ENCODE measurements at places on chromosomes 12 and 14.

DNA sequence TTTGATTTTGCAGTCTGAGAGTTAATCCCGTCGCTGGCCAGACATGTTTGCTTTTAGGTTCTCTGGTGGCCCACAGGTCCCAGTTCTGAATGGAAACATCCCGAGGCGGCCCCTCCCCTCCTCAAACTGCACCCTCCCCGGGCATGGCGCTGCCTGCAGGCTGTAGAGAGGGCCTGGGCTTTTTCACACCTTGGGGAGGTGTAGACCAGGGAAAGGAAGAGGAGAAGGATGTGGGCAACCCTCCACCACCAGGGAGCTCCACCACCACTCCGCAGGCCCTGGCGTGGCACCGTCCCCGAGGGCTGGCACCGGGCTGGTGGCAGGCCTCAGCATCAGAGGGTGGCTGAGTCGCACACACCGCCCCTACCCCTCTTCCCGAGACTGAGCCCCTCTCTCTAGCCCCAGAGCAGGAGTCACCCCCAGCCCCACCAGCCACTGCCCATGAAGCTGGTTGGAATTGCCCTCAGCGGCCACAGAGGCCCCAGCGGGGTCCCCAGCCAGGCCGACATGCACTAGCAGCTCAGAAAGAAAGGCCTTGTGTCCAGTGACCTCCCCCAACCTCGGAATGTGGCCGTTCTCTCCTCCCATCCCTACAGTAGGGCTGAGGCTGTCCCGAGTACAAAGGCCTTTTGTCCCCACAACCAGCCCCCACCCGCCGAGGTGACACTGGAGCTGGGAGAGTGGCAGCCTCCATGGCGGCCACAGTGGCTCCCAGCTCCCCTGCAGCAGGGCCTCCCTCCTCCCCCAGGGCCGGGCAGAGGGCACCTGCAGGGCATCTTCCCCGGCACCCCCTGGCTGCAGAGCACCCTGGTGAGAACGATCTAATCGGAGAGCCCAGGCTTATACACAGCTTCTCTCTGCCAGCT is 23.5 kb upstream of the INF2 start:
- DNase-seq = no peak
- no peaks in the 10 kb centered on the region for H3K36me3 ChIP-seq
- peaks cover 33% of the 10 kb centered on the region for H3K4me1 ChIP-seq
- no peak overlapping the region for H3K4me3 ChIP-seq

- peak overlapping the region; percentile 67 for H3K4me3 ChIP-seq
- H3K36me3 ChIP-seq = peaks cover 15% of the 10 kb centered on the region
- no peaks in the 10 kb centered on the region for H3K27me3 ChIP-seq
- peak; percentile 13 for DNase-seq
Measured at GRCh38 chr12:132711080-132711843, 620 bp downstream of the PGAM5 start.

- H3K27me3 ChIP-seq = peaks cover 40% of the 10 kb centered on the region
- no peak for DNase-seq
- H3K4me3 ChIP-seq = no peak overlapping the region
Measured at GRCh38 chr12:53737093-53737808, 10.0 kb upstream of the CALCOCO1 start.

DNA sequence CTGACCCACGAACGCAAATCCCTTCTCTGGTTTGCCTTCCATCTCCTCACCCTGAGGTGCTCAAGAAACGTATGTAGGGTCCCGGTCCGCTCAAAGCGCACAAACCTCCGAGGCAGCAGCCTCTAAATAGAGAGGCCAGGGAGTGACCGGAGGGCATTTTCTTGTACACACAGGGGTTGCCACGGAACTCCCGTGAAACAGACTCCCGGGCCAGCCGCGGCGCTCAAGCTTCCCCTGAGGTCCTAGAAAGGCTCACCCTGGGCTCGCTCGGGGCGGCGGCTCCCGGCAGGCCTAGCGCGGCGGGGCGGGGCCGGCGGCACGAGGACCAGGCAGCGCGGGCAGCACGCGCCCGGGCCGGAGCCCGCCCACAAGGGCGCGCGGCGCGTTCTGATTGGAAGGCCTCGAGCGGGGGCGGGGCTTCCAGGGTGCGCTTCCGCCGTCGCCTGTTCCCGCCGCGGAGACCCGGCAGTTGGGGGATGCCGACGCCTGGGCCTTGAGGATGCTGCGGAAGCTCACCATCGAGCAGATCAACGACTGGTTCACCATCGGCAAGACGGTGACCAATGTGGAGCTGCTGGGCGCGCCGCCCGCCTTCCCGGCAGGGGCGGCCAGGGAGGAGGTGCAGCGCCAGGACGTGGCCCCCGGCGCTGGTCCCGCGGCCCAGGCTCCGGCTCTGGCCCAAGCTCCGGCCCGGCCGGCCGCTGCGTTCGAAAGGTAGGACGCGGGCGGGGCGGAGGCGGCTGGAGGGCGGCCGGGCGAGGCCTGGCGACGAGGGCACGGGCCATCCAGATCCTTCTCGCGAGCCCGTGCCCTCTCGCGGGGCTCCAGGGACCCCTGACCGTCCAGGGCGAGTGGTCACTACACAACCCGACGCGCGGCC is at the start of gene TDRD9:
TDRD9 (plus strand) TSS at position 446 of the 880 bp plus-strand sequence; CDS start at position 500, 54 bp downstream.
- H3K4me3 ChIP-seq = no peak within 1 kb of the TSS
- no peaks in the 10 kb centered on the region for H3K36me3 ChIP-seq
- H3K27ac ChIP-seq = no peak within 1 kb of the TSS
- H3K27me3 ChIP-seq = peaks cover 2% of the 10 kb centered on the region
- no peak for DNase-seq

GRCh38 chr14:98227727-98228111 is 1044.3 kb downstream of the BCL11B start:
- H3K27me3 ChIP-seq = no peaks in the 10 kb centered on the region
- DNase-seq = no peak
- H3K4me1 ChIP-seq = peaks cover 27% of the 10 kb centered on the region
- H3K4me3 ChIP-seq = no peak overlapping the region
- no peak overlapping the region for H3K27ac ChIP-seq

DNA sequence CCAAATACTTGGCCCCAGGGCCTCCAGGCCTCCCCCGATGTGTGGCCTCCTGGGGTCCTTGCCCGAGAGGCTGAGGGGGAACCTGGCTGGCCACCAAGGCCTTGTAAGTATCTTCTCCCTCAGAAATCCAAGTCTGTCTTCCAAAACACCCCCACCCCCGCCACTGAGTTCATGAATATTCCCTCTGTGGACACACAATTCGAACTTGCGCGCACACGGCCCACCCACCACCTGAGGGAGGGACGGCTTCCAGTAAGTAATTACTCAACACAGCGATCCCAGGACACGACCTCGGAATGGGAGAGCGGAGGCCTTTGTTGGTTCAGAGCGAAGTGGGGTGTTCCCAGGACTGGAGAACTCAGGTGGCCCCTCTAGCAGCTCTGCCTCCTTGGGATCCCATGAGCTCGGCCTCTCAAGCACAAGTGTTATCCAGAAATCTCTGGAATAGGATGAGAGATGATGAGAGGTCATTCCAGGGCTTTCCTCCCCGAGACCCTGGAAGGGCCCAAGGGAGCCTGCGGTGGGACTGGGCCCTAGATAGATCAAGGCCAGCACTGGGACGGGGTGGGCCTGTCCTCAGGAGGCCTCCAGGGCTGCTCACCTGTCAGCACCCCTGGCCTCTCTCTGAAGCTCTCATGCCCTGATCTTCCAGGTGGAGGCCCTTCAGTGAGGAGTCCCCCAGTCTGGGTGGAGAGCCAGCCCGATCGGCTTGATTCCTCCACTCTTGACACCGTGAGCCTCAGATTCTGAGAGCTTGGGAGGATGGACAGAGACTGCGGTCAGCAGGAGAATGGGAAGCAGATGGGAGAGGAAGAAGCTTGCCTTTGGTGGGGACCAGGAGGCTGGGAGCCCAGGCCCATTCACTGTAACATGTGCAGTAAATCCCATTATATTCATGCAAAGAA is 219.0 kb upstream of the RTL1 start:
- DNase-seq = no peak
- no peak overlapping the region for H3K27ac ChIP-seq
- H3K27me3 ChIP-seq = no peaks in the 10 kb centered on the region
- no peaks in the 10 kb centered on the region for H3K36me3 ChIP-seq

- H3K4me1 ChIP-seq = no peaks in the 10 kb centered on the region
- H3K4me3 ChIP-seq = no peak overlapping the region
- no peak for DNase-seq
- no peaks in the 10 kb centered on the region for H3K27me3 ChIP-seq
- H3K36me3 ChIP-seq = no peaks in the 10 kb centered on the region
- H3K27ac ChIP-seq = no peak overlapping the region
Measured at GRCh38 chr12:89195470-89195869, 156.8 kb downstream of the DUSP6 start.

GRCh38 chr14:36579001-36579555 is 3.3 kb downstream of the NKX2-8 start:
- H3K4me3 ChIP-seq = no peak overlapping the region
- H3K36me3 ChIP-seq = no peaks in the 10 kb centered on the region
- peaks cover 76% of the 10 kb centered on the region for H3K27me3 ChIP-seq
- no peaks in the 10 kb centered on the region for H3K4me1 ChIP-seq
- DNase-seq = no peak

GRCh38 chr12:103100257-103100831 is 142.9 kb downstream of the ASCL1 start:
- DNase-seq = no peak
- H3K4me3 ChIP-seq = no peak overlapping the region
- no peaks in the 10 kb centered on the region for H3K36me3 ChIP-seq
- H3K4me1 ChIP-seq = no peaks in the 10 kb centered on the region

DNA sequence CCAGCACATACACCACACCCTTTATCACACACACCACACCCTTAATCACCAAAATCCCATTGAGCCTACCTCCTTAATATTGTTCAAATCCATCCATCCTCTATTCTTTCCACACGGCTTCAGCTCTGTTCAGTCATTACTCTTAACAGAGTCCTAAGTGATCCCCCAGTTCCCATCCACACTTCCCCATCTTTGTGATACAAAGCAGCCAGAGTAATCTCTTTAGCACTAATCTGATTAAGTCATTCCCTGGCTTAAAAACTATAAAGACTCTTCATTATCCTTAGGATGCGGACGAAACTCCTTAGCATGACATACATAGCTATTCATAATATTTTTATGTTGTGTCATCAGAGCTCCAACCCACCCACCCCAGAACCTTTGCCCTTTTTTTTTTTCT is 14.7 kb upstream of the MFAP5 start:
- no peaks in the 10 kb centered on the region for H3K27me3 ChIP-seq
- no peak for DNase-seq
- H3K36me3 ChIP-seq = no peaks in the 10 kb centered on the region
- no peak overlapping the region for H3K4me3 ChIP-seq
- H3K4me1 ChIP-seq = peaks cover 5% of the 10 kb centered on the region

DNA sequence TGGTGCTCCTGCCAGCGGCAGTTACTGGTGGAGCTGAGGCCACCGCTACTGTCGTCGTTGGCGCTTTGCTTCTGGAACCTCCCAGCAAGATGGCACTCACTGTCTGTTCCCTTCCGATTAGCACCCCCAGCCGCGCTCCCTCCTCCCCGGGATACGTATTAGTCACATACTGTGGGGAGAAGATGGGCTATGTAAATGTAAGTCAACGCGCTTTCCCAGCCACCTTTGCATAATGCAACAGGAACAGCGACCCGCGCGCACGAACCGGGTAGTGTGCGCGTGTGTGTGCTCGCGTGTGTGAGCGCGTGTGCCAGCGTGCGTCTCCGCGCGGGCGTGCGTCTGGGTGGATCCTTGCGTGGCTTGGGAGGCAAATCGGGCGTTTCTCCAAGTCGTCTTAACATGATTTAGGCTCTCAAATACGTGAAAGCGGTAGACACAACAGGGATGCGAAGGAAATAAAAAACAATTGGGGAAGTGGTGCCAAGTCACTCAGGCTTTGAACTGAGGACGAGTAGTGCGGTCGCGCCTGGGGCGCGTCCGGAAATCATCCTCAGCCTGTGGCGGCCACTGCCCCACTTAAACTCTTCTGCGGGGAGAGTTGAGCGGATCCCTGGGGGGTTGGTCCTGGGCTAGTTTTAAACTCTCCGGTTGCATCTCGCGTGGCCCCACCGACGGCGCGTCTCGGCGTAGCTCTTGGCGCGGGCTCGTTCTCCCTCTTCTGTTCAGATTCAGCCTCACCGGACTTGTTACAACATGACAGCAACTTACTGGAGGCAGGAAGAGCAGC is 1.8 kb downstream of the FLRT2 start:
- H3K4me3 ChIP-seq = peak overlapping the region; percentile 3
- no peaks in the 10 kb centered on the region for H3K36me3 ChIP-seq
- no peak for DNase-seq
- H3K27ac ChIP-seq = no peak overlapping the region

- no peaks in the 10 kb centered on the region for H3K36me3 ChIP-seq
- DNase-seq = no peak
- H3K27ac ChIP-seq = no peak overlapping the region
- H3K27me3 ChIP-seq = no peaks in the 10 kb centered on the region
- H3K4me3 ChIP-seq = no peak overlapping the region
Measured at GRCh38 chr12:127240249-127240929, 1026.6 kb upstream of the TMEM132C start.

GRCh38 chr12:5066251-5066650 is 22.6 kb downstream of the KCNA5 start:
- no peak for DNase-seq
- no peak overlapping the region for H3K27ac ChIP-seq
- no peaks in the 10 kb centered on the region for H3K36me3 ChIP-seq
- H3K27me3 ChIP-seq = peaks cover 6% of the 10 kb centered on the region
- H3K4me3 ChIP-seq = no peak overlapping the region

DNA sequence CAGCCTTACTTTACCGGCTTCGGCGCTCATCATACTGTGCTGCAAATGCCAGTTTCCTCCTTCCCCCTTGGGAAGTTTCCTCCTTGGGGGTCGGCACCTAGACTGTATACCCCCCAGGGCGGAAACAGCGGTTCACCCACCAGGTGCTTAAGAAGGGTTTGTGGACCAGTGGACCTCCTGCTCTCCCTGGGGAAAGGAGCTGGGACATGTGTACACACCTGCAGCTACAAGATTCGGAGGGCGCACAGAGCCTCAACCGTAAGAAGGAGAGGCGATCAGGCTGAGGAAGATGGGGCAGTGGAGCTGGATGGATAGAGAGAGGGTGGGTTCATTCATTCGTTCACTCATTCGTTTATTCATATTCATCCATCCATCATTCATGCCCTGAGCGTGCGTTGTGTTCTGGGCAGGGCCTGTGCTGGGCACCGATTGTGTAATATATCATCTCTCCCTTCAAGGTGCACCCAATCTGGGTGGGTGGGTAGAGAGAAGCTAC is 717 bp upstream of the ZNF839 start:
- H3K36me3 ChIP-seq = no peaks in the 10 kb centered on the region
- H3K4me1 ChIP-seq = peaks cover 47% of the 10 kb centered on the region
- DNase-seq = no peak
- H3K27ac ChIP-seq = no peak overlapping the region
- H3K4me3 ChIP-seq = peak overlapping the region; percentile 84

GRCh38 chr12:47870175-47870781 is 34.5 kb downstream of the VDR start:
- no peaks in the 10 kb centered on the region for H3K4me1 ChIP-seq
- no peak for DNase-seq
- no peak overlapping the region for H3K27ac ChIP-seq
- H3K36me3 ChIP-seq = no peaks in the 10 kb centered on the region
- no peak overlapping the region for H3K4me3 ChIP-seq
- H3K27me3 ChIP-seq = no peaks in the 10 kb centered on the region

All from thymus (tissue), 14 donors.